ENCODE measurements at places on chromosomes 16 and 17. TPM values are rescaled to one million over a fixed set of nuclear protein-coding genes. Genes with fewer than 3 reads are reported as not detected.

GRCh38 chr16:4011225-4011939 lies 104.9 kb downstream of the ADCY9 start:
- H3K4me3 ChIP-seq: no peak overlapping the region
- H3K27ac ChIP-seq: no peak overlapping the region
- no peaks in the 10 kb centered on the region for H3K27me3 ChIP-seq
- DNase-seq: no peak

DNA sequence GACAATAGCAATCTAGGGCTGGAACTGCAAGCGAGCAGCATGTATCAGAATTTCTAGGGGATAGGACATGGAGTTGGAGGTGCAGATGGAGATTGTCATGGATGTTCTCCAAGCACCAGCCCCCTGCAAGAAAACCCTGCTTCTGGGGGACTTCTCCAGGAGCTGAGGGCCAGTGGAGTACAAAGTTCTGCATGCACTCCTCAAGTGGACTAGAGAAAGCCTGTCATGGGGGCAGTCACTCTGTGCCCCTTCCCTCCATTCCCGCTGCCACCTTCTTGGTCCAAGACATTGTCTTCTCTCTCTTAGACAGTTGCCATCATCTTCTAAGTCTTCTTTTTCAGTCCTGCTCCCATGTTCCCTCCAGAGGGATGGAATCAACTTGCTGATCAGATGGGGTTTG lies 87.9 kb downstream of the AIPL1 start:
- DNase-seq: no peak
- H3K27ac ChIP-seq: no peak overlapping the region
- H3K4me3 ChIP-seq: no peak overlapping the region
- no peaks in the 10 kb centered on the region for H3K4me1 ChIP-seq
- H3K27me3 ChIP-seq: no peaks in the 10 kb centered on the region
- no peaks in the 10 kb centered on the region for H3K36me3 ChIP-seq

- no peaks in the 10 kb centered on the region for H3K36me3 ChIP-seq
- H3K27me3 ChIP-seq: no peaks in the 10 kb centered on the region
- no peak for DNase-seq
- H3K27ac ChIP-seq: no peak overlapping the region
These were observed 3.1 kb upstream of the CORO7 start for GRCh38 chr16:4419402-4419959.

ALDH3A1 gene
- not detected for total RNA-seq

GRCh38 chr16:72443809-72444208 lies 271.9 kb upstream of the PMFBP1 start:
- H3K4me3 ChIP-seq: no peak overlapping the region
- no peak overlapping the region for H3K27ac ChIP-seq
- H3K27me3 ChIP-seq: no peaks in the 10 kb centered on the region
- no peaks in the 10 kb centered on the region for H3K4me1 ChIP-seq
- H3K36me3 ChIP-seq: no peaks in the 10 kb centered on the region

RTN4RL1 gene
- total RNA-seq: 1.2 TPM

DNA sequence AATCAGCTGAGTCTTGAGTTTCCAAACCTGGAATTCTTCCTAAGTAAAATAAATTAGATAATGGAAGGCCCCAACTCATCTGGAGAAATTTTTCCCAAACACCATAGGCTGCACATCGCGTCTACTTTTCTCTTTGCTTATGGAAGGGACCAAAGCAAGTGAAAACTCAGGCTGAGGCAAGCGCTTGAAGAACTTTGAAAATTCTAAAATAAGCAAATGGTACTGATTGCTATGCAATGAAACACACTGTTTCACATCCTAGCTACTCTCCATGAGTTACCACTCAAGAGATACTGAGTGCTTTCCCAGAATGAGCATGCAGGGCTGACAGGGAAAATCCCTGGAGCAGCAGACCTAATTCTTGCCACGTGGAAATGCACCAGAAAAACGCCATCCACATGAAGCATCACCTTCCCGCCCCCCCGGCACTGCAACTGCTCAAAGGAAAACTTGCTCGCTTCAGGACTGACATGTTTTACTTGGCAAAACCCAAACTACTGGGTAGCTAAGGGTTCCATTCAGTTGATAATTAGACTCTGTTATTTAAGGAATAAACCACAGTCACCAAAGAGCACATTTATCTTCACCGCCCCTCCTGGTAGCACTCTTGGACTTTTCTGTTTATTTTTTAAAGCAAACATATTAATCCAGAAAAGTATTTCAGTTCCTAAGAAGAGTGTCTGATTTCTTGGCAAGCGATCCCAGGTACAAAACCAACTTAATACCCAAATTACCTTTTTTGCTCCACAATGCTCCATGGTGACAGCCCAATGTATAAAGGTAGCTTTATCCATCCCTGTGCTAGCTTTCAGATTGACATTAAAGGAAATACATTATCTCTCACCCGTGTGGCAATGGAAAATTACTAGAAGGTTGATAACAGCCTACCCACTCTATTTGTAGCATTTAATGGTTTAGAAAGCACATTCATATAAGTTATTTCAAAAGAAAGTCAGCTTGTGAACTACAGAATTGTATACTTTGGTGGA lies 62.5 kb downstream of the WDR59 start:
- no peak overlapping the region for H3K4me3 ChIP-seq
- H3K27ac ChIP-seq: no peak overlapping the region
- no peaks in the 10 kb centered on the region for H3K4me1 ChIP-seq
- no peak for DNase-seq
- H3K36me3 ChIP-seq: peaks cover 3% of the 10 kb centered on the region
- H3K27me3 ChIP-seq: no peaks in the 10 kb centered on the region

DNA sequence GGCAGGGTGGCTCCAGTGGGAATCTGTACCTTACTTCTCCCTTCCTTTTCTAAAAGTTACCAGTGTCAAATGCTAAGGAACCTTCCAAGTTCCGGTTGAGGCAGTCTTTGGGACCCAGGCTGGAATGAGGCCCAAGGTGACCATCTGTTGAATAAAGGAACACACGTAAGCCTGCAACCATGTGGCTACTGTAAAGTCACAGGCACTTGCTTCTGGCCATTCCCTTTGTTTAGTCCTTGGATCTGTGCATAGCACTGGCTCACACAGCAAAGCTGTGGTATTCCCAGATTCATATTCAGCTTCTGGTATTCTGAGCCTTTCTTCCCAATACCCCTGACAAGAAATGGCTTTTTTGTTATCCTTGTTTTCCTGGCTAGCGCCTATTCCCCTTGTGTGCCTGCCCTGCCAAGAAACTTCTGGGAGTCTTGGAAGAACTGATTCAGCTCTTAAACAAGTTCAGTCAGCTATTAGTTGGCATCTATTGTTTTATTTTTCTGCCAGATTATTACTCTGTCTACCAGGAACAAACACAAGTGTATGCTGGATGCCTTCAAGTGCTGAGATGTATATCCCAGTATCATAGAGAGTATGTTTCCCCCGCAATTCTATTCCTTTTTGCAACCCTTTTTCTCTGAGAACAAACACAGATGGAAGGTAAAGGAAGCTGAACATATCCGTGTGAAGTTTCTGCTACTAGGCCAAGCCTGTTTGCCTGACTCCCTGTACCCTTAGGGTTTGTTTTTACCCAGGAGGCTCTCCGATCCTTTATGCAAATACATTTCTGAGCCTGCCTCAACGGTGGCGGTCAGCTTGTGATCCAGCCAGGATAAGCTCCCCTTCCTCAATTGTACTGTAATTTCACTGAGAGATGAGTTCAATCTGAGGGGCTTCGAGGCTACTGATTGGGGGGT lies 13.2 kb downstream of the TMEM238L start:
- no peak overlapping the region for H3K27ac ChIP-seq
- H3K27me3 ChIP-seq: no peaks in the 10 kb centered on the region
- no peaks in the 10 kb centered on the region for H3K36me3 ChIP-seq

DNA sequence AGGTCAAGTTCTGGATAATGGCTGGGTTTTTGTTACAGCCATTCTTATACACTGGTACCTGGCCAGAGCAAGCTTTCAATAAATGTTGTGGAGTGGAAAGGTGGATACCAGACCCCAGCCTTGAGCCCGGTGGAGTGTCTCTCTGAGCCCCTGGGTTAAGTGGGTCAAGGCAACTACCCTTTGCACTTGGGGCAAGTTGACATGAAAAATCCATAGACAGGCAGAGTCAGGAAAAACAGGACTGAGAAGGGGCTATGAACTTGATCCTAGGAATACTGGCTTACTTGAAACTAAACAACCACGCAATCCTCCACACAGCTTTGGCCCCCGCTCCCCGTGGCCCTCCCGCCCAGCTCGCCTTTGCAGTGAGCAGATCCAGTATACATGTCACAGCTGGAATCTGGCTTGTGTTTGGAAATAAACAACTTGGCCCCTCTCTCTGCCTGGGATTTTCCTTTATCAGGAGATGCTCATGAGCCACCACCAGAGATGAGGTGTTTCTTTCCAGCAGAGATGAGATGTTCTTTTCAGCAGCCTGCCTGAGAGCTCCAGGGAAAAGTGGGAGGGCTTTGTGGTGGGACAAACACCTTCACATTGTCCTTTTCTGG lies 65.9 kb downstream of the KSR1 start:
- no peak overlapping the region for H3K4me3 ChIP-seq
- no peaks in the 10 kb centered on the region for H3K27me3 ChIP-seq
- H3K27ac ChIP-seq: no peak overlapping the region
- no peaks in the 10 kb centered on the region for H3K36me3 ChIP-seq
- no peak for DNase-seq
- H3K4me1 ChIP-seq: peaks cover 9% of the 10 kb centered on the region

RAPGEFL1 gene
- 5.7 TPM for total RNA-seq

DNA sequence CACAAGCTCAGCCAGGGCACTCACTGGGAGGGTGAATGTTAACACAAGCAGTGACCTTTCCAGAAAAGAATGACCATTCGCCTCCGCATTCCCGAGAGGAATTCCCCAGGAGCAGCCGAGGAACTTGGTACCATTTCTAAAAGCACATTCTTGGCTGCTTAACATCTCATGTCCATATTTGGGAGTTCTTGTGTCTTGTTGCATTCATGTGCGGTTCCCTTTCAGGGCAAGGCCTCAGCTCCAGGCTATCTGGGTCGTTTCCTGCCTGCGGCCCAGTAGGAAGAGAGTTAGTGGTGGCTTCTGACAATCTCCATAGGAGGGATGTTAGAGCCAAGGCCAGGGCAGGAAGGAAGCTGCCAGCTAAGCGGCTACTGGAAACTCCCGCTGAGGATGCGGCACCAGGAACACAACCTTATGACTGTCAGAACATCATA lies 27.8 kb upstream of the MEAK7 start:
- no peaks in the 10 kb centered on the region for H3K36me3 ChIP-seq
- H3K27ac ChIP-seq: no peak overlapping the region
- DNase-seq: no peak

MRPS7 gene
- total RNA-seq: 101 TPM

- H3K27ac ChIP-seq: no peak overlapping the region
- H3K27me3 ChIP-seq: no peaks in the 10 kb centered on the region
- no peak for DNase-seq
- H3K4me1 ChIP-seq: no peaks in the 10 kb centered on the region
- peaks cover 20% of the 10 kb centered on the region for H3K36me3 ChIP-seq
These were observed 15.7 kb downstream of the TMEM94 start for GRCh38 chr17:75472119-75472518.

GRCh38 chr16:11634312-11634711 lies 33.9 kb upstream of the SNN start:
- no peak for DNase-seq
- no peak overlapping the region for H3K27ac ChIP-seq
- H3K4me3 ChIP-seq: no peak overlapping the region
- no peaks in the 10 kb centered on the region for H3K36me3 ChIP-seq

All from CD8-positive, alpha-beta memory T cell (primary cell).